CD4-positive, alpha-beta T cell treated with Interleukin-10 for 1 hour (primary cell): ENCODE measurements at places on chromosomes 1 and 21.

DNA sequence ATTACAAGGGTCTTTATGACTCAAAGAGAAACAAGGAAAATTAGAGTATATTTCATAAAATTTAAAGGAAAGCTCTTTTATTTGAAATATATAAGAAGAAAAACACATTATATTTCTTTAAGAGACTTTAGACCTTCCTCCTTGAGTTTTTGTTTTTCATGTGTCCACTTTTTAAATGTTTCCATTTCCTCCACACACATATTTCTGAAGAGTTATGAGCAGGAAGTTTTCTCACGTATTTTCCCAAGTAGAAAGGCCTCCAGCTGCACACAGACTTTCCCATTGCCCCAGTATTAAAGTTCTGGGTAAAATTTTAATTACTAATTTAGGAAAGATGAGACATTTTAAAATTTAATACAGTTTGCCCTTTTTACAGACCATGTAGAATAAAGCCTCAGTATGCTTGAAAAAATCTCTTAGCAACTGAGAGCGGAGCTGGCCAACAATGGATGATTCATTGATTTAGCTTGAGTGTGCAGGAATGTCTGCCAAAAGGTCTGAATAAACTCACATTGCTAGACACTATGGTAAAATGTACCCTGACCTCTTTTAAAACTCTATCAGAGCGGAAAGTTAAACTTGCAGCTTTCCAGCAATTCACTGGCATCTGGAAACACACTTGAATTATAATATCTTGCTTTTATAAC is 57.9 kb downstream of the DDAH1 start:
- DNase-seq, result no peak

GRCh38 chr1:57872913-57873312 is 449.1 kb upstream of the DAB1 start:
- no peak for DNase-seq

- DNase-seq, result no peak
These were observed 3.9 kb downstream of the GALE start for GRCh38 chr1:23796466-23797271.

- DNase-seq, result no peak
These were observed 96.1 kb upstream of the PRMT6 start for GRCh38 chr1:106960412-106960811.

DNA sequence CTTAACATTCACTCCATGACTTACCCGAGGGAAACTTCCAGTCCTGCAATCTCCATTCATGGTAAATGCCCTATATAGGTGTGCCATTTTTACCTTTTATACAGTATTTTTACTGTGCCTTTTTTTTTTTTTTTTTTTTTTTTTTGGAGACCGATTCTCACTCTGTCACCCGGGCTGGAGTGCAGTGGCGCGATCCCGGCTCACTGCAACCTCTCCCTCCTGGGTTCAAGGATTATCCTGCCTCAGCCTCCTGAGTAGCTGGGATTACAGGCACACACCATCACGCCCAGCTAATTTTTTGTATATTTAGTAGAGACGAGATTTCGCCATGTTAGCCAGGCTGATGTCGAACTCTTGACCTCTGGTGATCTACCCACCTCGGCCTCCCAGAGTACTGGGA is 124.4 kb upstream of the PLPPR4 start:
- DNase-seq, result no peak

DNA sequence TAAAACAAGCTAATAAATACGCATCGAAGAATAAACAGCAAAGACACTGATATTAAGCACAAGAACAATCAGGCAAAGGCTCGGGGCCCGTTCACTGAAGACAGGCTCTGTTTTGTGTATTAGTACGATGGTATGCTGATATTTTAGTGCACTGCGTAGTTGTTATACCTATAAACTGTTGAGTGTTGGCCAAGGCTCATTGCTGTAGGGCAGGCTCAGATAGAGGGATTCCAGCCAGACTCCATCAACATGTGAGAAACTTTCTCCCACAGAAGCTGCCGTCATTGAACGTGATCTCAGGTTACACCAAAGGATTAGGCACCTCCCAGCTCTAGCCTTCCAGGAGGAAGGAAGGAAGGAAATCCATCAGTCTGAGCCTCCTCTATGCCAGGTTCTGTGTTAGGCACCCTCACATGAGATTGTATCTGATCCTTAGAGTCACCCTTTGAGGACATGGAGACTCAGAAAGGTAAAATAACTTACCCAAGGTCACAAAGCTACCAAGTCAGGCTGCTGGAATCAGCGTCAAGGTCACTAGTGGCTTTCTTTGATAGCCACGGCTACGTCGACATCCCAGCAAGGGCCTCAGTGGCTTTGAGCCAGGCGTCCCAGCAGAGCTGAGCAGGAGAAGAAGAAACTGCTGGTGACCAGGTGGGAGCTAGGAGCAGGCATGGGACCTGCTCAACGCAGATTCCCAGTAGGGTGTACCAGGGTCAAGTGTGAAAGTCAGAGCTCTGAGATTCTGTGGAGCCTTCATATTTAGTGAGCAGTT is 14.8 kb downstream of the BCAR3 start:
- no peak for DNase-seq

- DNase-seq, result no peak
These were observed 71.1 kb downstream of the SKI start for GRCh38 chr1:2299131-2299627.

GRCh38 chr1:74733604-74734484 is 892 bp downstream of the TYW3 start:
- peak; percentile 79 for DNase-seq

- DNase-seq, result no peak
These were observed 85.8 kb downstream of the NIBAN1 start for GRCh38 chr1:184888505-184888904.

DNA sequence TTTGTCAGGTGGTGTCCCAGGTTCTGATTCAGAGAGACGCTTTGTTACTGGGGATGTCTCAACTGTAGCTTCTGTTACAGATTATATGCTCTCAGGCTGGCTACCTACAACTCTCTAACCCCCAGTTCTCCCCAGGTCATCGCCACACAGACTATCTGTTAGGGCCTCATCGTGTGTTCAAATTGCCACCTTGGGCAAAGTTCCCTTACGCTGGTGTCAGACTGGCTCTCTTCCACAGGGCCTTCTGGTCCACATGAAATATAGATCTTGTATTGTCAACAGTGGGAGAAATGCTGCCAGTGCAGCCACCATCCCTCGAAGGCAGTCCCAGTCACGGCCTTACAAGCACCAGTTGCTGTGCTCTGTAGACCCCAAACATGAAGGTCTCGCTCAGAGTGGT is 15.3 kb downstream of the FMO4 start:
- no peak for DNase-seq

DNA sequence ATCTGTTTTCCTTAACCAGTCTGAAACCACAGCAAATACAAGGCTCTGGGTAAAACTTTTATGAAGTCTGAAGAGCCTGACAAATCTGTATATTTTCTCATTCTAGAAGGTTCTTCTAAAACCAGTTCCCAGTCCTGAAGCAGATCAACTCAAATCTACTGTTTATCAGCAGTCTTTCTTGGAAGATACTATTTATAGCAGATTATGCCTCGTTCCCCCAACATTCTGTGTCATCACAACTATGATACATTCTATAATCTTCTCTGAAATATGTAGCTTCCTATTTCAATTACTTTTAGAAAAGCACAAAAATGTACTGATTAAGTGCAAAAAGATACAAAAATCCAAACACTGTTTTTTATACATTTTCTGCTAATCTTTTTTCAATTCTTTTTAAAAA is 67.5 kb downstream of the NIBAN1 start:
- no peak for DNase-seq

DNA sequence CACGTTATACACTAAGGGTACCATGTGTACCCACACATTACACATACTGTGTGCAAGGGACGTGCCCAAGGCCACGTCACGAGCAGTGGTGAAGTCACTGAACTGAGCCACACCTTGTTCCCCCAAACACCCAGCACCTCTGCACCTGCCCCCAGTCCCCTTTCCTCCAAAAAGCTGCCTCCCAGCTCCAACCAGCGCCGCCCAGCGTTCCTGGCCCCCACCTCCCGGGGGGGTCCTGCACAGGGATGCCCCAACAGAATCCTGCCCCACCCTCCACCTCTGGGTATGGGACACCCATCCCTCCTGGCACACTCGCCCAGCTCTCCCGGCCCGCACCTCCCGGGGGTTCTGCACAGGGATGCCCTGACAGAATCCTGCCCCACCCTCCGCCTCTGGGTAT is 54.1 kb downstream of the CHD5 start:
- DNase-seq, result no peak

DNA sequence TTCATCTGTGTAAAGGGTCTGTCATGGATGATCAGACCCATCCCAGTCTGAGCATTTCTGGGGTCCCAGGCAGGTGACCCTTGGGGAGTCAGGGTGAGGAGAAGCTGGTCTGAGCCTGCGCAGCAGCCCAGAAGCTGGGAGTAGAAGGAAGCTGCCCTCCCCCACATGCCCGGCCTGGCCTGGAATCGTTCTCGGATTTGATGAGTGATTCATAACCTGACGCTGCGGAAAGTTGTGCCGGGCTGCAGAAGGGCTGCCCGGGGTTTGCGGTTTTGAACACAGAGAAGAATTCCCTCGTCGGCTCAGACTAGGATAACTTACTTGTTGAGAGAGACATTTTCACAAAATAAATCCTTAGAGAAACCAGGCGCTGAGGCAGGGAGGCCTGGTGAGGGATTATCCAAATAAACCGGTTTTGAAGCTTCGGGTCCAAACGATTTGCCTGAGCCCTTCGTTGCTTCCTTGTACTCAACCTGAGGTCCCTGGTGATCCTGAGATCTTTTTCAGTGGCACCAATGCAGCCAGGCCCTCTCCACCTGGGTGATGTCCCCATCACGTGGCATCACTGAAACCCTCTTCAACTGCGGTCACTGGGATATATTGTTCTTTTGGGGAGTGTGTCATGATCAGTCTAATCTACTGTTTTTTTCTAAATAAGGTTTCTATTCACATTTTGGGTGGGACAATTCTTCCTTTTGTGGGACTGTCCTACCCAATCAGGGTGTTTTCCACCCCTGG is 29.2 kb downstream of the EPHB2 start:
- no peak for DNase-seq

DNA sequence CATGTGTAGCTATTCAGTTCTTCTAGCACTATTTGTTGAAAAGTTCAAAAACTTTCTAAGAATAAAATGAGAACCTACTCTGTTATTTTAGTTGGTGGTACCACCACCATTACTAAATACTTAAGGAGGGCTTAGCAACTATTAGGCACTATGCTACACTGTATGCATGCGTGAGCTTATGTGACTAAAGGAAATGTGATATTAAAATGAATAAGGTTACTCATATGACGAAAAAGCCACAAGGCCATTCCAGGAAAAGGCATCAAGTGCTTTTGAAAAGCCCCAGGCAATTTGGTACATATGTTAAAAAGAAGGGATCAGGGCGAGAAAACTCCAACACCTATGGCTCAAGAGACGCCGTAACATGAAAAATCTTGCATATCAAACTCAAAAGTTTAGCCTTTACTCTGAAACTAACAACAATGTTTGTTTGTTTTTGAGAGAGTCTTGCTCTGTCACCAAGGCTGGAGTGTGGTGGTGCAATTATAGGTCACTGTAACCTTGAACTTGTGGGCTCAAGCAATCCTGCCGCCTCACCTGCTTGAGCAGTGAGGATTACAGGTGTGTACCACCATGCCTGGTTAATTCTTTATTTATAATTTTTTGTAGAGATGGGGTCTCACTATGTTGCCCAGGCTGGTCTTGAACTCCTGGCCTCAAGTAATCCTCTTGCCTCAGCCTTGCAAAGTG is 42.5 kb downstream of the EPRS1 start:
- DNase-seq, result no peak

- no peak for DNase-seq
These were observed 57.9 kb upstream of the CR2 start for GRCh38 chr1:207396168-207396746.

- DNase-seq, result no peak
These were observed 312.4 kb downstream of the HMCN1 start for GRCh38 chr1:186046437-186047211.

GRCh38 chr1:248288391-248288790 is 10.6 kb upstream of the OR2T33 start:
- DNase-seq, result no peak

- no peak for DNase-seq
These were observed 9.1 kb upstream of the KYAT3 start for GRCh38 chr1:89001510-89001909.

- no peak for DNase-seq
These were observed 101.9 kb downstream of the ZNF644 start for GRCh38 chr1:90919900-90920299.

DNA sequence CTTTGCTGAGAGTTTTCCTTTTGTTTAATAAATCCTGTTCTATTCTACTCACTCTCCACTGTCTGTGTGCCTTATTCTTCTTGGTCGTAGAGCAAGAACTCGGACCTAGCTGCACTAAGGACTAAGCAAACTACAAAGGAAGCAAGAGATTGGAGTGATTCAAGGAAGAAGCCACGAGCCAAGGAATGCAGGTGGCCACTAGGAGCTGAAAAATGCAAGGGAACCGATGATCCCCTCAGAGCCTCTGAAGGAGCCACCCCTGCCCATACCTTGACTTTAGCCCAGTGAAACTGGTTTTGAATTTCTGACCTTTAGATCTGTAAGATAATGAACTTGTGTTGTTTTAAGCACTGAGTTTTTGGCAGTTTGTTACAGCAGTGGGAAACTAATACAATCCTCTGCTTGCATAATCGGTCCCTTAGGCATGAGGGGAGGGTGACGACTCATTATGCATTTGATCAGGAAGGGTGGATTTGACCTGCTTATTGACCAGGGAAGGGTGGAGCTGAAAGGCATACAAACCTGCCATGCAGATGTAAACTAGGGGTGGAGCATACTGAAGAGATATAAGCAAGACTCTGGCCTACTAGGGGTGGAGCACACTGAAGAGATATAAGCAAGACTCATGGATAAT is 6.2 kb upstream of the CA6 start:
- DNase-seq, result no peak

GRCh38 chr1:169031566-169032224 is 74.8 kb upstream of the ATP1B1 start:
- no peak for DNase-seq

GRCh38 chr1:209042413-209042812 is 541.1 kb upstream of the CAMK1G start:
- no peak for DNase-seq
